ENCODE measurements at places on chromosomes 12 and 14. TPM values are rescaled to one million over a fixed set of nuclear protein-coding genes. Genes with fewer than 3 reads are reported as not detected.

The KRT72 gene
- total RNA-seq = not detected

The PRPF40B gene
- 7.8 TPM for total RNA-seq

The LMNTD1 gene
- not detected for total RNA-seq

The KLRC4 gene
- 29.2 TPM for total RNA-seq

The BICDL1 gene
- total RNA-seq = 62.9 TPM

The KLHDC1 gene
- 1.1 TPM for total RNA-seq

The COQ10A gene
- 16.0 TPM for total RNA-seq

The MANSC4 gene
- not detected for total RNA-seq

The PPP4R4 gene
- 0.68 TPM for total RNA-seq

The AMN gene
- total RNA-seq = 0.35 TPM

The TULP3 gene
- total RNA-seq = 7.5 TPM

The TUNAR gene
- total RNA-seq = not detected

The KHNYN gene
- total RNA-seq = 81.2 TPM

The DPF3 gene
- 12.2 TPM for total RNA-seq

The MAP1LC3B2 gene
- 1.7 TPM for total RNA-seq

The RNASE1 gene
- not detected for total RNA-seq

The IL25 gene
- not detected for total RNA-seq

The FOXM1 gene
- 130 TPM for total RNA-seq

The RNU4-1 gene
- total RNA-seq = 780 TPM

The SCN8A gene
- 2.3 TPM for total RNA-seq

The SETD1B gene
- 33.7 TPM for total RNA-seq

The KRT77 gene
- not detected for total RNA-seq

The CAPZA3 gene
- not detected for total RNA-seq

The TNFRSF1A gene
- total RNA-seq = 71.5 TPM

The TAMALIN gene
- 1.8 TPM for total RNA-seq

The NAV3 gene
- not detected for total RNA-seq

The PLEKHD1 gene
- 0.05 TPM for total RNA-seq

The APOF gene
- not detected for total RNA-seq

The BATF gene
- total RNA-seq = 74.6 TPM

The DLGAP5 gene
- total RNA-seq = 116 TPM

The TCHP gene
- total RNA-seq = 38.4 TPM

The SIX6 gene
- total RNA-seq = not detected

The GLRX5 gene
- total RNA-seq = 36.4 TPM

The CLMN gene
- 0.42 TPM for total RNA-seq

The CKAP4 gene
- total RNA-seq = 1.1 TPM

The KSR2 gene
- not detected for total RNA-seq

The AICDA gene
- not detected for total RNA-seq

The TMTC1 gene
- 0.07 TPM for total RNA-seq

All from activated CD8-positive, alpha-beta memory T cell treated with anti-CD3 and anti-CD28 coated beads, Interleukin-2, amount 10 ng/mL, durations not matched to agents 7 days and 5 days (primary cell).